ENCODE measurements at places on chromosomes 7 and 10.
A peak's percentile ranks its signal among the peaks of the same experiment; 100 is the strongest.

DNA sequence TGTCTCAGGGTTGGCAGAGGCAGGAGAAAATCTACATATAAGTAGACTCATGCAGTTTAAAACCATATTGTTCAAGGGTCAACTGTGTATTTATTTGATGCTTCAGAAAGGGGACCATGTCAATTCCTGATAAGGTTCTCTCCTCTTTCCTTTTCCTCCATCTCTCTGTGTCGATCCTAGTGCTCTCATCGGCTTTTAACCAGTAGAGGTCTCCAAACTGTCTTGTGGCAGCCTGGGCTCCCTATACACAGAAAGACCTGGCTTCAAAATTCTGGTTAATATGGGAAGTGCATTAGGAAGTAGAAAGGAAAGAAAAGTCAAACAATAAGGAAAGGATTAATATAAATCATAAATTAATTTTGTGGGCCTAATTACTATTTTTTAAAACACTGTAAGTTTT, 304.4 kb upstream of the C7orf33 start:
- DNase-seq = no peak

DNA sequence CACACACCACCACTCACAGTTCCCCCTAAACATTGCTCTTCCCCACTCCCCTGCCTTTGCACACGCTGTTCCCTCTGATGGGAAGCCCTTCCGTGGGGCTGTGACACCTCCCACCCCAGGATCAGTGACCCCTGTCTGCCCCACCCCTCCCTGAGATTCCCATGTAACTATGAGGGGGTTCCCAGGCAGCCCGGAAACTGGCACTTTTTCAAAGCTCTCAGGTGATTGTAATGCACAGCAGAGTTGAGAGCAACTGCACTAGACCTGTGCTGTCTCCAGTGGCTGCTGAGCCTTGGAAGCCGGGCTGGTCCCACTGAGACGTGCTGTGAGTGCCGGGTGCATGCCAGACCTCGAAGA, 29.8 kb downstream of the GPRIN2 start:
- no peak for DNase-seq

DNA sequence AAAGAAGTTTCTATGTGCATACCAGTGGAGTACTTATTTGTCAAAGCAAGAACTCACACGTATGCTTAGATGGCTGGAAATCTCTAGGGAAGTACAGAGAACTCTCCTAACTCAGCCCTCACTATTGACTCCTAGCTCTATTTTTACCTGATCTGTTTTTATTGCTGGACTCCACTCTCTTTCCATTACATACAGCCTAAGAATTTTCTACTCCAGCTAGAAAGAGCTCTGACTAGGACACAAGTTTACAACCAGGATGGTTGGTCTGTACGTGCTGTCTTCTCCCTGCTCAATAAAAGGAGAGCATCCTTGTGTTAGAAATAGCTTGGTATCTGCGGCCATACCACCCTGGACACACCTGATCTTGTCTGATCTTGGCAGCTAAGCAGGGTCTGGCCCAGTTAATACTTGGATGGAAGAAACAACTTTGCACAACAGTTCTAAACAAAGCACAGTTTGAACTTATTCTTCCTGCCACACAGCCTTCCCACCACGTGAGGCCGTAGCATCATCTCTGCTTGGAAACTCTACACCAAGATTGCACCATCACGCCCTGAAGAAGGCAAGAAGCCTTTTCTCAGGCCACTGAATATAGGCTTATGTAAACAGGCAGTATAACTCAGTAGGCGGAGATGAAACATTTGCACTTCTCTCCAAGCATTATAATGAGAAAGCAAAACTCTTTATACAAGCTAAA, 50.7 kb downstream of the KCNMA1 start:
- DNase-seq = peak; percentile 92

DNA sequence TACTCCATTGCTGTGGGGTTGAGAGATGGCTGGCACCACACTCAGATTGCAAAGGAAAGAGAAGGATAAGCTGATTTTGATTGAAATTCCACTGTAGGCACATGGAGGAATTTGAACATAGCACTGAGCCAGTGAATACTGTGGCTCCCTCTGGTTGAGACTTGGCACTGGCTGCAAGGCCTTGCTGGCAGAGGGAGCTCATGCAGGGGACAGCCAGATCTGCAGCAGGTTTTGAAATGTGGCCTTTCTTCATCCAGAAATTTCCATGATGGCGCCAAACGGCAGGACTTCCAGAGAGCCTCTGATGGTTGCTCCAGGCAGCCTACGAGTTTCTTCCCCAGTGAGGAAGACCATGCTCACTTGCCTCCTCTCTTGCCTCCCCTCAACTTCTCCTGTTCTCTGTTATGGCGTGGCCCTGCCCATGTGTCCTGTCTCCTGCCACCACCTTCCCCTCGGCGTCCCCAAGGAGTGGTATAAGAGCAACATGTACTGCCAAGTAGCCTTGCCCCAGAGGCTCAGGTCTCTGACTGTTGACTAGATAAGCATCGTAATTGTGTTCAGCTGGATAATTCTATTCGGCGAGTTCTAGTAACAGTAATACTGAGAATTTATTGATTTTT, 265.6 kb downstream of the CCDC3 start:
- no peak for DNase-seq

- DNase-seq = no peak
Observed at GRCh38 chr7:149217570-149217969, 21.9 kb upstream of the ZNF212 start.

DNA sequence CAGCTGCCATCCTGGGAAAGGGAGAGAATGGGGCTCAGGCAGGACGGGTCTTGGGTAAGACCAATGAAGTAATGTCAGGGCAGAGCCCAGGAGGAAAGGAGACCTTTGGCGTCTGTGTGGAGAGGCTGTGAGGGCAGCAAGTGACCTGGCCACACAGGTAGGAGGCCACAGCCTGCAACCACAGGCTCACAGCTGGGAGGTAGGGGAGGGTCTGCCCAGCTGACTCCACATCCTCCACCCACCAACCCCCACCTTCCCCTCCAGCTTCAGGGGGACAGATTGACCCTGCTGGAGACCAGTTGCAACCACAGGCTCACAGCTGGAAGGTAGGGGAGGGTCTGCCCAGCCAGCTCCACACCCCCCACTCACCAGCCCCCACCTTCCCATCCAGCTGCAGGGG, 262.2 kb upstream of the TCERG1L start:
- DNase-seq = no peak

All from fibroblast of the conjunctiva (primary cell).